ENCODE measurements at places on chromosomes 4 and X.

DNA sequence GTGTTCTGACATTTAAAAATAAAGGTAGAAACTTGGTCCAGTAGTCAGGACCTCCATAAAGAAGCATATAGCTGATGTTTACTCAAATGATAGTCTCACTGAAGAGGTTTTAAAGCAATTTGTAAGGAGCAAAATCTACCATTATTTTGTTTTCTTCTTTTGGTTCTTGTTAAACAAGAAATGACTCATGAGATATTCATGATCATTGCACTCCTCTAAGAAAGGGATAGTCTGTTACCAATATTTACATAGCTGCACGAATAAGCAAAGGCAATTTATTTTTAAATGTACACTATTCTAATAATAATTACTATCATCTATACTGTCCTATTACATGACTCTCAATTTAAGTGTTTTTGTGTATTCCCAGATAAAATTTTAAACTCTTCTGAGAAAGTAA is 397.9 kb downstream of the FAM47B start:
- DNase-seq = no peak

DNA sequence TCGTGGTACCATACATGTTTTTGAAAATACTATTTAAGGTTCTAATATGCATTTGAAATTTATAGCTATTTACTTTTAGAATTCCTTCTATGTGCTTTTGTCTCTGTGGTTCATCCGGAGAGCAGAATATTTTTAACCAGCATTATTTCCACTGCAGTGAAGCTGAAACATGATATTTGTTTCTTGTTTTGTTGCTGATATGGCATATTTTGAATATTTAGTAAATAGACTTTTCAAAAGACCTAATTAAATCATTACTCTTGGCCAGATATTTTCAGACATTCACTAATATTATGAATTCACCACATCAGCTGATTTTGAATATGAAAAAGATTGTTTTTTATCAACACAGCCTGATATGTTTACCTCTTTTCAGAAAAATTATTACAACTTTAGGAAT is 87.0 kb downstream of the FAT4 start:
- no peak for DNase-seq

GRCh38 chr4:15649914-15650545 is 5.1 kb downstream of the FBXL5 start:
- peak; percentile 34 for DNase-seq

DNA sequence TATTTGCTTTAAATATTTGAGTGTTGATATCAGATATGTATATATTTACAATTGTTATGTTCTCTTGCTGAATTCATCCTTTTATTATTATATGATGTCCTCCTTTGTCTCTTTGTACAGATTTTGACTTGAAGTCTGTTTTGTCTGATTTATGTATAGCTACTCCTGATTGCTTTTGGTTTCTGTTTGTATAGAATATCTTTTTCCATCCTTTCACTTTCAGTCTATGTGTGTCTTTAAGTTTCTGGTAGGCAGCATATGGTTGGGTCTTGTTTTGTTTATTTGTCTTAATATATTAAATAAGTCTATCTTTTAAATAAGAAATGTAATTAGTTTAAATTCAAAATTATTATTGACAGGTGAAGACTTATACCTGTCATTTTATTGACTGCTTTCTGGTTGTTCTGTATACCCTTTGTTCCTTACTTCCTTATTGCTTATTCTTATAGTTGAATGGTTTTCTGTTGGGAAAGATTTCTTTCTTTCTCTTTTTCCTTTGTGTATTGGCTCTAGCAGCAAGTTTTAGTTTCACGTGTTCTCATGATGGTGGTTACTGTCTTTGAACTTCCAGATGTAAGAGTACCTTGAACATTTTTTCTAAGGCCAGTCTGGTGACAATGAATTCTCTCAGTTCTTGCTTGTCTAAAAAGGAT is 31.1 kb downstream of the RAB28 start:
- DNase-seq = no peak

GRCh38 chrX:106802063-106802387 is 448 bp upstream of the TBC1D8B start:
- DNase-seq = no peak

GRCh38 chr4:117425636-117426035 is 340.3 kb upstream of the TRAM1L1 start:
- DNase-seq = no peak

DNA sequence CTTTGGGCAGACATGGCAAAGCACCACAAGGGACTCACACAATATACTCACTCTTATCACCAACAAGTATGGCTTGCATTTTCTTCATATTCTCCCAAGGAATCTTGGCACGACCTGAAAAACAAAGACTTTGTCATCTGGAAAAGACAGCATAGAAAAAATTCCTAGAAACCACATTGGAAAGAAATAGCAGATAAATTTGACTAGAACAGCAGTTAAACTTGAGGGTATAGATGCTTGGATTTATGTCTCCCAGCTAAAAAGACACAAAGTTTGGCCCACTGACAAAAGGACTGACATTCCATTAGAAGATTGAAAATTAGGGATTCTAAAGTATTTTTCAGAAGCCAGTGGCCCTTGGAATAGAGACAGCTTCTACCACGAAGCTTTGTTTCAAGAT is 6.9 kb upstream of the VEGFC start:
- DNase-seq = no peak

GRCh38 chr4:186345184-186345583 is 79.2 kb downstream of the F11 start:
- DNase-seq = no peak

- DNase-seq = no peak
Observed at GRCh38 chrX:110341189-110342035, 17.2 kb upstream of the RTL9 start.

DNA sequence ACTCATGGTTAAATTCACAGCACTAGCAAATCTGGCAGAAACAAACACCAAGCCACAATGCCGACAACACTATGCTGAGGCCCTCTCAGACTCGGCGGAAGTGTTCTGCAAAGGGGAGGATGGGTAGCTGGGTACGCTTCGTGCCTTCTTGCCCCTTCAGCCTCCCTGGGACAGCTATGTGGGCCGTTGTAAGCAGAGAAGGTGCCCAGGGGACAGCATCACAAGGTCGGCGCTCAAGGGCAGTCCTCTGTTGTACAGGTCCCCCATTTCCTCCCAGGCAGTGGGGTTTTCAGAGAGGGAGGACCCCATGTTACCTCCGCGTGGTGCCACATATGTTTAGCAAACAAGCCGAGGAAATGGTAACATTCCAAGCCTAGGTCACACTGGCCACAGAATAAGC is 173.6 kb downstream of the AFAP1 start:
- DNase-seq = no peak

GRCh38 chr4:137823007-137823406 is 290.7 kb upstream of the PCDH18 start:
- no peak for DNase-seq

- DNase-seq = no peak
Observed at GRCh38 chr4:44522761-44523445, 74.3 kb upstream of the KCTD8 start.

All from mucosa of gallbladder (tissue), 1 donor.